ENCODE measurements at places on chromosomes 16 and 17. TPM values are rescaled to one million over a fixed set of nuclear protein-coding genes. Genes with fewer than 3 reads are reported as not detected.
A peak's percentile ranks its signal among the peaks of the same experiment; 100 is the strongest.

DNA sequence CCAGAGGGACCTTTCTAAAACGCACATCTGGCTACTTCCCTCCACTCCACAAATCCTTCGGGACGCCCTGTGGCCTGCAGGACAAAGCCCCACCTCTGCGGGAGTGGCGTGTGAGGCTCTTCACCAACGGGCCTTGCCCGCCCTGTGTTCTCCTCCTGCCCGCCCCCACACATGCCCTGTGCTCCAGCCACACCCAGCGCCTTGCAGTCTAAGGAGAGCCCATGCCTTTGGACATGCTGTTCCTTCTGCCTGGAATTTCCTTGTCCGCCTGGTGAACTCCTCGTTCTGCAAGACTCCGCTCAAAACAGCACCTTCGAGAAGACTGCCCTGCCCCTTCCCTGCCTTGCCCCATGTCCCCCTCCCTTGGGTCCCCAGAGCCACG lies 7.4 kb downstream of the ELOB start:
- peak; percentile 58 for DNase-seq

The CSF3 gene
- not detected for total RNA-seq

The DCXR gene
- total RNA-seq = 35.4 TPM

The USP6 gene
- total RNA-seq = 0.45 TPM
